NCI-H2081 treated with DMSO at 0.1 percent for 48 hours (cell line): ENCODE measurements at places on chromosomes 3 and 15.

GRCh38 chr15:74464216-74464615 lies 3.3 kb upstream of the UBL7 start:
- no peak for DNase-seq

DNA sequence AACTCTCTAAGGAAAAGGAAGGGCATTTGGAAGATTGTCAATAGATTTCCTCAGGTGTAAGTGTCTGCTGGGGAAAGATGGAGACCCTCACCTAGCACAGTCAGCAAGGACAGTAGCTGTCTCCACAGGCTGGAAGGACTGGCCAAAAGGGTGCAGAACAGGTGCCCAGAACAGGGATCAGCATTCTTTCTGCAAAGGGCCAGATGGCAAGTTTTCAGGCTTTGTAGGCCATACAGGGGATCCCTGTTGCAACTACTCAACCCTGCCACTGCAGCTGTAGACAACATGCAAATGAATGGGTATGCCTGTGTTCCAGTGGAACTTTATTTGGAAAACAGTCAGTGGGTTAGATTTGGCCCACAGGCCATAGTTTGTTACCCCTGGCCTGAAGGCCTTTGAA lies 8.1 kb downstream of the AGBL1 start:
- DNase-seq: no peak

- no peak for DNase-seq
Measured at GRCh38 chr15:62359416-62359815, 194.3 kb upstream of the C2CD4B start.

- DNase-seq: no peak
Measured at GRCh38 chr3:144296808-144297207, 325.2 kb downstream of the DIPK2A start.

GRCh38 chr3:102034639-102035451 lies 185.5 kb downstream of the NFKBIZ start:
- DNase-seq: no peak

- no peak for DNase-seq
Measured at GRCh38 chr15:40328751-40329150, 5.3 kb downstream of the INAFM2 start.

- no peak for DNase-seq
Measured at GRCh38 chr3:100972867-100973266, 20.4 kb downstream of the ABI3BP start.

DNA sequence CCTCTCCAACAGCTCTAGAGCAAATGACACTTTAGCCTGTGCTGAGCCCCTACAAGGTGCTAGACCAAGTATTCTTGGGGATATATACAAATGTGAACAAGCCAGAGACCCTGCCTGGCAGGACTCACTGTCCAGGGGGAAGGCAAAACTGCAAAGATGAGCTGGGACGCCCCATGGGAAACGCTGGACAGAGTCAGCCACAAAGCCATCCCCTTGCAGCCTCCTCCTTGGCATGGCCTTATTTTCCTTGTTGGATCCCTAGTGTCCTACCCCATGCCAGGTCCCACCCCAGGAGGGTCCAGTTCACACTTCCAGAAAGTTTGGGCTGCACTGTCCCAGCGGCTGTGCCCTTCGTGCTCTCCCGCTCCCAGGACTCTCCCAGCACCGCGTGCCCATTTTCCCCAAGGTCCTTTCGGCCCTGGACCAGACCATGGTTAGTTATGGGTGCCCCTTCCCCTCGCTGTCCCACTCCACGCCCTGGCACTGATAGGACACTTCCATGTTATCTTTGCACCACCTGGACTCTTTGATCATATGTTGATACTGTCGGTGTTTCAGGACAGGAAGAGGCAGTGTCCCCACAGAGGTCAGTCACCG lies 5.8 kb upstream of the NRROS start:
- no peak for DNase-seq

GRCh38 chr15:92629276-92629974 lies 26.1 kb downstream of the FAM174B start:
- DNase-seq: no peak

- DNase-seq: no peak
Measured at GRCh38 chr3:52279596-52279995, 1.1 kb upstream of the WDR82 start.

- DNase-seq: no peak
Measured at GRCh38 chr3:14211621-14212020, 33.0 kb downstream of the LSM3 start.

GRCh38 chr15:72740219-72740618 lies 43.3 kb downstream of the ADPGK start:
- no peak for DNase-seq
